ENCODE measurements at places on chromosomes 11 and 22.

GRCh38 chr22:18024276-18024939 is at the start of gene MICAL3:
Gene MICAL3 (minus strand): TSS chr22:18024561. CDS start chr22:17906812, 117,749 bp downstream.
- DNase-seq, result no peak

DNA sequence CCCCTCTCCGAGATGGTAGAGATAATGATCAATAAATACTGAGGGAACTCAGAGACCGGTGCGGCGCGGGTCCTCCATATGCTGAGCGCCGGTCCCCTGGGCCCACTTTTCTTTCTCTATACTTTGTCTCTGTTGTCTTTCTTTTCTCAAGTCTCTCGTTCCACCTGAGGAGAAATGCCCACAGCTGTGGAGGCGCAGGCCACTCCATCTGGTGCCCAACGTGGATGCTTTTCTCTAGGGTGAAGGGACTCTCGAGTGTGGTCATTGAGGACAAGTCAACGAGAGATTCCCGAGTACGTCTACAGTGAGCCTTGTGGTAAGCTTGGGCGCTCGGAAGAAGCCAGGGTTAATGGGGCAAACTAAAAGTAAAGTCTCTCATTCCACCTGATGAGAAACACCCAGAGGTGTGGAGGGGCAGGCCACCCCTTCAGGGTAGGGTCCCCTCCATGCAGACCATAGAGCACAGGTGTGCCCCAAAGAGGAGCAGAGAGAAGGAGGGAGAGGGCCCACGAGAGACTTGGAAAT is 43.2 kb downstream of the IGLL1 start:
- no peak for DNase-seq

GRCh38 chr22:29396126-29396525 is 7.8 kb upstream of the AP1B1 start:
- DNase-seq, result no peak

- DNase-seq, result no peak
These were observed 43.9 kb downstream of the C11orf91 start for GRCh38 chr11:33656768-33657167.
